KG1 (cell line): ENCODE measurements at places on chromosomes 7 and 10.

GRCh38 chr7:89943525-89944050 is 210.7 kb upstream of the STEAP1 start:
- DNase-seq: no peak

DNA sequence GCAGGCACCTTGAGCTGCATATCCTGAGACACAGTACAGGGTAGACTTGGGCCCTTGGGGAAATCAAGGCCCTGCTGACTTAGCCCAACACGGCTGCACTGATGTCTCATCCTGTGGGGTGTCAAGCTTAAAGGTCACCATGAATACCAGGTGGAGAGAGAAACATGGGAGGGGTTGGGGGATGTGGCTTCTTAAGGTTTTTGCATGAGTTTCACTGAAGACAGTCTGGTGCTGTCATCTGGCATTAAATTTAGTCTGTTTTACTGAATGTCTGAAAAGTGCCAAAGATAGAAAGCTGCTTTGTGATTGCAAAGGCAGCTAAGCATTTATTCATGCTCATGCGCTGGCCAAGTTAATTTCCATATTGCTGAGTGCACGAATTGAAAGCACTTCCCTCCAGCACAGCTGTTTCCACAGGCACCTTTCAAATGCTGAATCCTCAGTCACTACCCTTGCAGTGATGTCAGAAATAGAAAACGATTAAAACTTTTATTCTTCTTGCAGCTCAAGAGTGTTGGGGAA is 102.1 kb downstream of the OSBPL3 start:
- DNase-seq: no peak

GRCh38 chr7:147611431-147611830 is 979.1 kb upstream of the C7orf33 start:
- DNase-seq: no peak

GRCh38 chr10:72490951-72491350 is 134.9 kb downstream of the MICU1 start:
- no peak for DNase-seq

DNA sequence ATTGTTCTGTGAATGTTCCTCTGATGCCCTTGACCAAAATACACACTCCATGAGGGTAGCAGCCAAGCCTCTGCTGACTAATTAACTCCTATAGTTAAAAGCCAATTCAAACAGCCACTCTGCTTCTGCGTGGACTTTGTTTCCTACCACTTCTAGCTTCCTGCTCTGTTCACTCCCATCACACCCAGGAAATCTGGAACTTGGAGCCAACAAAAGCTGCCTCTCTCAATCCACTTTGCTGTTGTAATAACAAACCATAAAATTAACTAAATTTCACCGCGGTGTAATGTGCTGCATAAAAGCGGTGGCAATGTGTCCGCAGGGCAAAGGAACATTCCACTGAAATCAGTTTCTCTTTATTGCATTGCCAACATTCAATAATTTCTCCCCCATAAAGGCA is 239.5 kb downstream of the PLXNA4 start:
- no peak for DNase-seq

DNA sequence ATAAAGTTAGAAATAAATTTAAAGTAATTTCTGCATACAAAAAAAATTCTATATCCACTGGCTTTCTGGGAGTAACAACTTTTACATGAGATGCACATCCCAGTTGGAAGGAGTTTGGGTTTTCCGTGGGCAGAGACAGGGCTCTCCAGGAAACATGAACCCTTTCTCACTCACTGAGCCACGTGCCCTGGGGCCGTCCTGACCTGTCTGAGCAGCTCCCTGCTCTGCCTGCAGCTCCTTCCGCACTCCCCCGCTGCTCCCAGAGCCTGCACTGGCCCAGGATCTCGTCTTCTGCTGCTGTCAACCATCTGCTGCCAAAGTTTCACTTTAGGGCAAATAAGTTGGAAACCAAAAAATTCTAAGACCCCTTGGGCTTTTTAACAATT is 169.1 kb downstream of the DIP2C start:
- no peak for DNase-seq

DNA sequence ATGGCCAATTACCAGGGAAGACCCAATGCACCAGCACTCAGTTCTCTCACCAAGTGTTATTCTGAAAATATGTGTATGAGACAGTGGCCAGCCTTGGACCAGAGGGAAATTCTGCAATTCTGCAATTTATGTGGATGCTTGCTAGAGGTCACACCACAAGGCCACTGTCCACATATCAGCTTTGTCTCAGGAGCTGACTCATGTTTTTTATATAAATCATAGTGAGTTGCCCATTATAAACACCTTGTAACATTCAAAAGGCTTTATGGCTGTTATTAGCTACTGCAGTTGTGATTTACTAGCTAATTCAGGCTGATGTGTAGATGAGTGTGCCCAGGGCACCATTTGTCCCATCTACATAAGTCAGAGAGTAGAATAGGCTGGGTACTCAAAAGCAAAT is 649.0 kb downstream of the LRMDA start:
- no peak for DNase-seq

GRCh38 chr7:34059136-34059828 is 153.9 kb downstream of the BMPER start:
- DNase-seq: no peak

GRCh38 chr10:82768040-82768439 is 893.0 kb downstream of the NRG3 start:
- no peak for DNase-seq

DNA sequence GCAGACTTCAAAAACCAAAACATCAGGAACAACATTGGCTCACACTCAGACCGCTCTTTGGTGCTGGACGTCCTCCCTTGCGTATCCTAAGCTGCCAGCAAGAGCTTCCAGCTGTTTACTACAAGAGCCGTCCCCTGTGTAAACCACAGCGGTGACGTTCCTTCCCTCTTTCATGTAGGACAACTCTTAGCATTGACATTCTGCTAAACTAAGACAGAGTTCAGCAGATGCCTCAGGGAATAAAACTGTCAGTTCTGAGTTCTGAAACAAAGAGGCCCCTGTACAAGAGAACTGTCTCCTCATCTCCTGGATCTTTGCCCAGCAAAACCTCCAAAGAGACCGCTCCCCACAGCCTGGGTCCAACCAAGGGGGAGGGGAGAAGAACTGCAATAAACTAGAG is 57.8 kb upstream of the OPALIN start:
- no peak for DNase-seq

DNA sequence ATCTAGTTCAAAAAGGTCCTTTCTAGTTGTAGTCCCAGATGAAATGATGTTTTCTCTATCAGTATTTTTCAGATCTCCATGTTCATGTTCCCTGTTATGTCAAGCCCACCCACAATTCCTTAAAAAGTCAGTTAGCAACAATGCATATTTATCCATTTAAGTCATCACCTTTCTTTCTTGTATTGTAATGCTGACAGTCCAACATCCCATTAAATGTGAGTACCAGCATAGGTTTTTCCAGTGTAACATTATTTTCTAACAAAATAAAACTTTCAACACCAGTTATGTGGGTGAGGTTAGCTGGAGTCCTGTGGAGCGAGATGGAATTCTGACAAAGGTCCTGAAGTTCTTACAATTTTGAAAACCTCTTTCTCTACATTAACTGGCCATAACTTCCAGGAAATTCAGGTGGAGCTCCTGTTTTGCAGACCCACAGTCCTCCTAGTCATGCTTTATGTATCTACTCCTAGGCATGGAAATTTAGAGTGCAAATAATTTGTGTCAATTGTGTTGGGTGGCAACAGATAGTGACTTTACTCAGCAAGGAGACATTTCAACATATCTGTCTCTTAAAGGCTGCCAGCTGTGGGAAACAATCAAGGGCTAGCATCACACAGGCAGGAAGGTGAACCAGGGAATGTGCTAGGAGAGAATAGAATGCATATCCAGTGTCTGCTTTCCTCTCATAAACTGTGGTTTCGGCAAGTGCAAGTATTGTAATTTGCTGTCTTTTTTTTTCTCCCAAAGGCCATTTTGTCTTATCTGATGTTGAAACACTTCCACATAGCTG is 162.6 kb downstream of the MTERF1 start:
- no peak for DNase-seq

DNA sequence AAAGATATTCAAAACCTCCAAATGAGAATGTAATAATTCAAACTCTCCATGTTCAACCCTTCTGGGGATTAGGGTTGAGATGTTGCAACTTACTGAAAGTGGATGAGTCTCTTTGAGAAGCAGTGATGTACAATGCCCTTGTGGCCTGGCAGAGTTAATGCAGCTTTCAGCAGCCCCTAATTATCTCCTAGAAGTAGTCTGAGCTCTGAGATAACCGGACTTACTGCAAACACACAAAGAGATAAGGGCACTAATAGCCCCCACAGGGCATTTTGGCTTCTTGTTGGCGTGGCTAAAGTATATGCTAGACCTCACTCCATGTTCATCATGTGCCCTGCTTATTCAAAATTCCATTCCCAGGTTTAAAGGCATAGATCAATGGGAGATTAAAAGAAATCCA is 404.7 kb downstream of the NEBL start:
- DNase-seq: no peak

GRCh38 chr7:66837007-66837406 is 84.0 kb upstream of the TMEM248 start:
- DNase-seq: peak; percentile 32

DNA sequence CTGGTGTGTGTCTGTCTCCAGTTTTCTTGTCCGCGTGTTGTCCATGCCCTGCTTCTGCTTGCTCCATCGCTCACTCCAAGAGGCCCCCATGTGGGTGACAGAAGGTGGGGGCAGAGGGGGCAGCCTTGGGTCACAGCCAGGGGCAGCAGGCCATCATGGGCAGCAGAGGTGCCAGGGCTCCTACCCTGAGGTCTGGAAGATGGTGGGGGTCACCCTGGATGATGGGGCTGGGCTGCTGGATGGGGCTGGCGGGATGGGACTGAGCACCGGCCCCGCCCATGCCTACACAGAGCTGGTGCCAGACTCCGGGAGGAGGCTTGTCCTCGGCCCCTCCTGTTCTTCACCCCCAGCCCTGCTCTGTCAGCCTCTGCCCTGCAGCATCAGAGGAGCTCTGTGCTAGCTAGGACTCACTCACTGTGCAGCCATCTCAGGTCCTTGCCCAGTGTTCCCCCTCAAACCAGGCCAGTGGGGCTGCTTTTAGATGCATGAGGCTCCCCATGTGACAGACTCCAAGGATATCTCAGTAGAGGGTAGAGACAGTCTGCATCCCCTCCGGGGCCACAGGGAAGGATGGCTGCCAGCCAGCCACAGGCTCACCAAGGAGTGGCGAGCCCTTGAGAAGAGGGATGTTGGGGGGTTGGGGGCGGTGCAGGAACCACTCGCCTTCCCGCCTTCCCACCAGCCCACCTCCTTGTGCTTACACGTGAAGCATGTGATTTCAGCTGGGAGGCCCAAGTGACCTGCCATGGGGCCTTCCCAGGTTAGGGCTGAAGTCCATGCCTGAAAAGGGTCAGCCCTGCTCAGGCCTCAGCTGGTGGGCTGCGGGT is 35.5 kb upstream of the PPIF start:
- no peak for DNase-seq

DNA sequence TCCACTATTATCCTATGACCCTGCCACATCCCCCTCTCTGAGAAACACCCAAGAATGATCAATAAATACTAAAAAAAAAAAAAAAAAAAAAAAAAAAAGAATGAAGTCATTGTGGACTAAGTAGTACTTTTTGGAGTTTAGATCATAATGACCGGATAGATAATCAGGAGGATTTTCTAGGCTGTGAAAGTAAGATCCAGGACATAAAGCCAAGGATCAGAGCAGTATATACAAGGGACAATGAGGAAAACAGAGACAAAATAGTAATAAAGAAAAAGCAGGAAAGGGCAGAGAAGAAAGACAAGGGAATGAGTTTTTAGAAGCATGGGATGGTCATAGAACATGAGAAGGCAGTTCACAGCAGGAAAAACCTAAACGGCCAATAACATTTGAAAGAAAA is 87.6 kb downstream of the AKAP9 start:
- no peak for DNase-seq

- no peak for DNase-seq
Observed at GRCh38 chr7:92762851-92763250, 73.5 kb downstream of the CDK6 start.
